ENCODE measurements at places on chromosomes 16 and 17. TPM values are rescaled to one million over a fixed set of nuclear protein-coding genes. Genes with fewer than 3 reads are reported as not detected.

ZFP1 gene
- 13.5 TPM for total RNA-seq

DNA sequence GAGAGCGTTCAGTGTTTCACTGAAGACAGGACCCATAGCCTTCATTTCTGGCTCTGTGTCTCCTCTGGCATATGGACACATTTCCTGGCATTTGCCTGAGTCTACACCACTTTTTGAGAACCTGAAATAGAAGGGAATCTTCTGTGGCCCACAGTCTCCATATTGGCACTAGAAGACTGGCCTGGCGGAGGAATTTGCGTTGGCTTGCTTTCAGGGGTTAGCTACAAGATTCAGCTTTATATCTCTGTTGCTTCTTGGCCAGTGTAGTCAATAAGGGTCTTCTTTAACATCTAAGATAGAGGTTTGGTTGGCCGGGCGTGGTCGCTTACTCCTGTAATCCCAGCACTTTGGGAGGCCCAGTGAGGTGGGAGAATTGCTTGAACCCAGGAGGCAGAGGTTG lies 12.8 kb upstream of the CLEC18C start:
- no peak for DNase-seq

CCL18 gene
- not detected for total RNA-seq

- DNase-seq, result no peak
Measured at GRCh38 chr17:64777415-64778239, 115.5 kb upstream of the SMURF2 start.

ABCC11 gene
- total RNA-seq, result 0.40 TPM

HSD17B2 gene
- 4.4 TPM for total RNA-seq

GRCh38 chr16:65739518-65739917 lies 617.7 kb upstream of the CDH11 start:
- no peak for DNase-seq

GRCh38 chr17:29611351-29612093 lies 11.2 kb downstream of the CORO6 start:
- no peak for DNase-seq

DNA sequence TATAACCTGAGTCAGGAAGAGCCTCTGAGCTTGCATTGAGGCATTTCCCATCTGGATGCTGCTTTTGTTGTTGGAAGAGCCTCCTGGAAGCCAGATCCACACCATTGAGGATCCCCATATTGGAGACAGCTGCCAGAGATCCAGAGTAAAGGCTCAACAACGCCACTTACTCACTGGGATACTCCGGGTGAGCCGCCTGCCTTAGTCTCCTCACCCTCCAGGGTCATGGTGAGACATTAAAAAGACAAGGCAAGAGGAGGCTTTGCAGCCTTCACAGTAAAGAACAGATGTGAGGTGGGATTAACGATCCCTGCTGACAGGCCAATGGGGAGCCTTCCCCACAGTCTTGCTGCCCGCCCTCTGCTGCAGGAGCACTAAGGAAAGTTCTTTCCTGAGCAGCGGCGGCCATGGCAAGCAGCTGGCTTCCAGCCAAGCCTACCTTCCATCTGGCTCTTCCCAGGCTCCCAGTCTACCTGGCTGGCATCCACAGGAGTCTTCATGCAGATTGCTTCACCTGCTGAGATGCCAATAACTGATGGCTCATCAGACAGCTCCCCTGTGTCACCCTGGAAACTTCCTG lies 198.5 kb downstream of the CYLD start:
- no peak for DNase-seq

PDIA2 gene
- total RNA-seq, result not detected

CSH1 gene
- not detected for total RNA-seq

GRCh38 chr17:8468980-8469379 lies 33.3 kb downstream of the NDEL1 start:
- no peak for DNase-seq

DNA sequence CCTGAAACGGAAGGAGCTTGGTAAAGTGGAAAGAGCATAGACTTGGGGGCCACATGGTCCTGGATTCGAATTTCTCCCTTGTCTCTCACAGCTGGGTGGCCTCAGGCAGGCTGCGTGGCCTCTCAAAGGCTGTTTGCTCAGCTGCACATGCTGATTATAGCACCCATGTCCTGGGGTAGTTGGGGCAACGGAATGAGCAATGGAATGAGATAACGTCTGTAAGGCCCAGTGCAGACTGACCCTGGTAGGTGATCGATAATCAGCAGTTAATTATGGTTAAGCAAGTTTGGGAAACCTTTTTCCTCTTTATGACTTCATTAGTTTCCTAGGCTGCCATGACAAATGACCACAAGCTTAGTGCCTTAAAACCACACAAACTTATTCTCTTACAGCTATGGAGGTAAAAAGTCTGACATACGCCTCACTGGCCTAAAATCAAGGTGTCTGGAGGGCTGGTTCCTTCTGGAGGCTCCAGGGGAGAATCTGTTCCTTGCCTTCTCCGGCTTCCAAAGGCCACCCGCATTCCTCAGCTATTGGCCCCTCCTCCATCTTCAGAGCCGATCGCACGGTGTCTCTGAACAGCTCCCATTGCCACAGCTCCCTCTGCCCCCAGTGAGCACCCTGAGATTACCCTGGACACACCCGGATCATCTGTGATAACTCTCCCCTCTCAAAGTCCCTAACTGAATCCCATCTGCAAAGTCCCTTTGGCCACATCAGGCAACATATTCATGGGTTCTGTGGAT lies 294.9 kb upstream of the FOXF1 start:
- no peak for DNase-seq

GRCh38 chr16:11742536-11743307 lies at the start of gene TXNDC11:
TSS of gene TXNDC11 (minus strand) at chr16:11742857. CDS start at chr16:11742730, 127 bp downstream.
- peak; percentile 97 for DNase-seq

MYLK3 gene
- 0.17 TPM for total RNA-seq

DNA sequence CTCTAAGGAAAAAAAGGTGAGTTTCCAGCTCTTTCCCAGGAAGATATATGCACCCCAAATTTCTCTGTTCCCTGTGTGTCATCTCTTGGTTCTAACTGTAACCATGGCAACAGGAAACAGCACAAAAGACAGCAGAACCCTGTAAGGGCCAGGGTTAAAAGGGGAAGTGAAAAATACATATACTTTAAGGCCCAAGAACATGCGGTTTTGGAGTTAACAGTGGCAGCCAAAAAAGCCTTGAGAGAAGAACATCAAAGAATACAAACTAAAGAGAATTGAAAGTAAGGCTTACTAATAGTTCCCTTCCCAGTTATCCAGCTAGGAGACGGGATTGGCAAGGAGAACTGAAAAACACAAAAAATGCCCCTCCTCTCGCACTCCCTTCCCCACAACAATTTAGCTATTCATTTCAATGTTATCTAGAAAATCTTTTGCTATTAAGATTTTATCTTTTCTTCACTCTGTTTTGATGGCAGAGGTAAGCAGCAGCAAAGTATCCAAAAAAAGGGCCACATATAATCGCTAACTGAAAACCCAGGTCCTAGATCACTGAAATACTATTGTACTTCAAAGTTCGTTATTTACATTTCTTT lies 1.5 kb downstream of the SPOP start:
- peak; percentile 34 for DNase-seq

DNA sequence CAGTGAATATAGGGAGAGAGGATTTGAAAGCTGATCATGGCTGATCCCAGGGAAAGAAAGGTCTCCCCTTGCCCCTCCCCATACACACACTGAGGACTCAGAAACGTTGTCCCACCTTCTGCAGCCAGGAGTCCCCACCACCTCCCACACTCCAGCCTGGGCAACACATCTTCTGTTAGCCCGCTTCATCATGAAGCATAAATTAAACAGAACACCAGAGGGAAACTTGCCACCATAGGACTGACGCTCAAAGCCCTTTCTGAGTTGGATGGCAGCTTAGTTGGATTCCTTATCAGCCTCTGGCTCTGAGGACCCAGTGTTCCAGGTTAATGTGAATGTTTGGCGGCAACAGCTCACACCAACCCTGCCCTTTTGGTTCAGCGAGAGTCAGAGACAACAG lies 33.9 kb downstream of the ARHGAP27 start:
- DNase-seq, result no peak

GRCh38 chr16:50822671-50823070 lies 80.8 kb downstream of the CYLD start:
- no peak for DNase-seq

SEZ6L2 gene
- 1.5 TPM for total RNA-seq

OR1E1 gene
- total RNA-seq, result not detected

DNA sequence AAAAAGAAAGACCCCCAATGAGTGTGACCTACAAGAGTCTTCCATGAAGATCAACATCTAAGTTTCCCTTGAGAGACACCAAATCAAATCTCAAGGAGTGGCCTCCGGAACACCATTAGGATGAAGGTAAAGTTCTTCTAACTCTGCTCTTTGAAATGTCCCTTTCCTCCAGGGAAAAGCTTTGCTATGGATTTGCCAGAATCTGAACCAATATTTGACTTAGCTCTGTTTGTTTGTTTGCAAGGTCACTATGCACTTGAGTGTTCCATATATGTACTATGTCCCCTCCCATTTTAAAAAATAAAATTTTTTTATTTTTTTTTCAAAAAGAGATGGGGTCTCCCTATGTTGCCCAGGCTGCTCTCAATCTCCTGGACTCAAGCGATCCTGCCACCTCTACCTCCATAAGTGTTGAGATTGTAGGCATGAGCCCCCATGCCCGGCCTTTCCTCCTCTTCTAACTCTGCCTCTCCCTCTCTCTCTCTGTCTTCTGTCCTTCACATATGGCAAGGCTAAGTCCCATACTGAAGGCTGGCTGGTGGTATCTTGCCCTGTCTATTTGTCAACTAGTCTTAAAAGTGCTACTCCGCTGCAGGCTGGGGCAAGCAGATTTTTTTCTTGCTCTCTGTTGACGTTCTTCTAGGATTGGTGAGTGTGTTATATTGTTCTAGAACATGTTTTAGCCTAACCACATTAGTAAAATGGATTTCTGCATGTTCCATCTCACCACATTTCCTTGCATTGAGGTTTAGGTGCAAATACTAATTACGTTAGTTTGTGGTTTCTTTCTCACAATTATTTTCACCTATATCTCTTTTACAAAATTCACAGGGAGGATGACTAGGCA lies 276.7 kb upstream of the DYNLRB2 start:
- no peak for DNase-seq

ALOX15B gene
- not detected for total RNA-seq

DNA sequence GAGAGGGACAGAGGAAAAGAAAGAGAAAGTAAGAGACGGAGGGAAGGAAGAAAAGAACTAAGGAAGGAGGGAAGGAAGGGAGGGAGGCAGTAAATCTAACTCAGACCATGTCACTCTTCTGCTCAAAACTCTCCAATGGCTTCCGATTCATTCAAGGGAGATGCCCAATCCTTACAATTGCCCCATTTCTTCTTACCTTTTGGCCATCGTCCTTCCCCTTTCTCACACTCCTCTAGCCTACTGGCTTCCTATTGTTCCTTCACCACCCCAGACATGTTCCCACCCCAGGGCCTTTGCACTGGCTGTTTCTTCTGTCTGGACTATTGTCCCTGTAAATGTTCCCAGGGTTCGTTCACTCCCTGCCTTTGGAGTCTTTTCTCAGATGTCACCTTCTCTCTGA lies 72.3 kb downstream of the TOX3 start:
- no peak for DNase-seq

GRCh38 chr16:30715750-30716445 lies 16.9 kb downstream of the SRCAP start:
- peak; percentile 46 for DNase-seq

DNA sequence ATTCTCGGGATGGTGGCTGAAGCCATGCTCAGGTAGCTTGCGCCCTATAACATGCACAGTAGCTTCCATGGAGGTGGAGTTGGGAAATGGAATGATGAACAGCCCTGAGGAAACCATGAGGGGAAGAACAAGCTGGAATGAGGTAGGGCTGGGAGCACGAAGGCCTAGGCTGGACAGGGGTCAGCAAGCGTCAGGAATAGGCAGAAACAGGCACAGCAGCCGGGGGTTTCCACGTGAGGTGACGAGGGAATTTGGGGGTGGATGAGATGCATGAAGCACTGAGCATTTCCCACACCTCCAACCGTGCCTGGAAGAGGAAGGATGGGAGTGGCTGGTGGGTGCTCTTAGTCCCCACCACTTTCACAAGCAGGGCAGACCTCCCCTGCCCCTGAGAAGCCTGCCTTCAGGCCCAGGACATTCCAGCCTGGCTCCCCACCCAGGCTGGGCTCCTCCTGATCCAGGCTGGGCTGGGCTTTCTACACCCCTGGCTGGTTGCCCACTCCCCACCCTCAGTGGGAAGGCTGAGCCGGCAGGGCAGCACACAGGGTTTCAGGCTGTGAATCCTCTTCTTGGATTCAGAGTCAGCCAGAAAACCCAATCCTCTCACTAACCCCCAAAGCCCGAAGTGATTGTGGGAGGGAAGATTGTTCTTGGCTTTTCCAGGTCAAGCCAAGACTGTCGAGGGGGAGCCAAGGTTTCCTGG lies 21.9 kb downstream of the PLEKHG4 start:
- no peak for DNase-seq

DNA sequence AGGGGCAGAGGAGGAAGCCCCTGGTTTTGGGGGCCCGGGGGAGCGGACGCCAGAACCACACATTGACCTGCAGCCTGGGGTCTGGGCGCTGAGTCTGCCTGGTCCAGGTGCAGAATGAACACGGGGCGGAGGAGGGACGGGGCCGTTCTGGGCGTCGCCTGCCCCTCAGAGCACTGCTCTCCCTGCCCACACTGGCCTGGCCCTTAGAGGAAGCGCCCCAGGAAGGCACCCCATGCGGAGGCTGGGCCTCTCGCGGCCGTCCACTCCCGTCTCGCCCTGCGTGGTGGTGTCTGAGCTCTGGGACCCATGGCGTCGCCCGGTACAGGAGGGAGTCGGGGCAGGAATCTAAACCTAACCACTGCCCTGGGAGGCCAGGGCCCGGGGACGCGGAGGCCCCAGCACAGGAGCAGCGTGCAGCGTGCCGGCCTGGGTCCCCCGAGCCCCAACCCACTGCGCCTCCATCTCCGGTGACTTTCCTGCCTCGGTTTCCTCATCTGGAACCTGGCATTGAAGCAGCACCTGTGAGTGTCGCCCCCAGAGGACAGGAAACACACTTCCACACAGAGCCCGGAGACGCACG lies 4.3 kb downstream of the TPSD1 start:
- DNase-seq, result no peak

DNA sequence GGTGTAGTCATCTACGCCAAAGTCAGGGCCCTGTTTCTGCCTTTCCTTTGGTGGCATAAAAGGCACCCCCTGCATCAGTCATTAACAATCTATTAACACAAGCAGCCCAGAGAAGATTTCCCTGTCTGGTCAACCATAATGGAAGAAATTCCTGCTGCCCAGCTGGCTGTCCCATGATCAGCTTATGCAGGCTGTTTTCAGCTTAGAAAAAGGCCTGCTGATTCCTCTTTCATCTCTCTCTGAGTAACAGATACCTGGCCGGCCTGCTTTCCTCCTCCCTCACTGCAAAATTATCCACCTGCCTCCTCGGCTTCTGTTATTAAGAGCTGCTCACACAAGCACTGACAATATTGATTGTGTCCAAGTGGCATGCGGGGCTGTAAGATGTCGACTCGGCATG lies 70.3 kb upstream of the MMP2 start:
- DNase-seq, result no peak

GRCh38 chr17:73533127-73533526 lies 111.1 kb downstream of the SDK2 start:
- DNase-seq, result no peak

DNA sequence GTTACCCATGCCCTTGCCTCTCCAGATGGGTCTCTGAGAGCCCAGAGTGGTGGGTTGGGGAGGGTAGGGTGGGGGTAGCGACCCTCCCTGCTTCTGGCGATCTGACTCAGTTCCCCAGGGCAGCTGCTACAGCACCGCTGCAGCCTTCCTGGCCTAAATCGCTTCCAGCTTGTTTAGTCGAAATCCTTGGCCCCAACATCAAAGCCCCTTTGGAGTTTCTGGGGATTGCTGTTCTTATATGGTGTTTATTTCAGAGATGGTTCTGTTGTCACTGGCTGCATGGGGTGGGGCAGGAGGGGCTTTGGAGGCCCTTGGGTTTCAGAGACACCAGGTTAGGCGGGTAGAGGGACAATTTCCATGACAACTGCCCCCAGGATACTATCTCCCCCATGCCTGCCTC lies 35.9 kb downstream of the FZD2 start:
- DNase-seq, result no peak

Measured in HT1080 (cell line).